Fibroblast of skin of back (primary cell): ENCODE measurements at places on chromosomes 13 and 19.

- no peak for DNase-seq
These were observed 167.4 kb downstream of the SLITRK6 start for GRCh38 chr13:85631801-85632200.

GRCh38 chr13:35157143-35157755 is 215.2 kb downstream of the NBEA start:
- DNase-seq: peak; percentile 58

- DNase-seq: peak; percentile 41
These were observed 15.8 kb downstream of the TECR start for GRCh38 chr19:14544977-14545715.

DNA sequence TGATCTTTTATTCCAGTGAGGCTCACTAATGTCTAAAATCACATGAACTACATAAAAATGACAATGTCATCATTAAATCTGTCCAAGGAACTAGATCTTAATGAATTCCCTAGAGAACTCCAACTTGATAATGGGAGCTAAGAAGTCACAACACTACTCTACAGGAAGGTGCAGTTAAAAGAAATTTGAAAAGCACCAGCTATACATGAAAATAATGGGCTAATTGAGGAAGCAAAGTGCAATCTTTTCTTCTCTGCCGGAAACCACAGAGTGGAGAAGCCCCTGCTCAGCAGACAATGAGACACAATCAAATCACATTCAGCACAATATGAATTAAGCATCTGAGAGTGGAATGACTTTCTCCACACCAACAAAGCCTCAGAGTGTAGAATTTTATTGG is 261.7 kb downstream of the LHFPL6 start:
- no peak for DNase-seq

DNA sequence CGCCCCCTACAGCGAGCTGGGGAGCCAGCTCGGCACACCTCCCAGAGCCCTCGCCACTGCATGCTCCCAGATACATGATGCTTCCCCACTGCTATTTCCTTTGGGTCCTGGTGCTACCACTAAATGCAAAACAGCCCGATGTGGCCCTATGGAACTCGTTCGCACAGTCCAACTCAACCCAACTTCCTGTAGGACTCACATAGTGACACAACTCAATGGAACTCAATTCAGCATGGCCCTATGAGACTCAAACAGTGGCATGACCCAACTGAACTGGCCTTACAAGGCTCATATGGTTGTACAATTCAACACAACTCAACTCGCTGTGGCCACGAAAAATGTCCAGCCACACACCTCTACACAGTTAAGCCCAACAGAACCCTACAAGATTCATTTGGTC is 3.5 kb downstream of the KCNA7 start:
- DNase-seq: no peak

GRCh38 chr19:32129141-32129540 is 216.3 kb upstream of the ZNF507 start:
- peak; percentile 19 for DNase-seq

DNA sequence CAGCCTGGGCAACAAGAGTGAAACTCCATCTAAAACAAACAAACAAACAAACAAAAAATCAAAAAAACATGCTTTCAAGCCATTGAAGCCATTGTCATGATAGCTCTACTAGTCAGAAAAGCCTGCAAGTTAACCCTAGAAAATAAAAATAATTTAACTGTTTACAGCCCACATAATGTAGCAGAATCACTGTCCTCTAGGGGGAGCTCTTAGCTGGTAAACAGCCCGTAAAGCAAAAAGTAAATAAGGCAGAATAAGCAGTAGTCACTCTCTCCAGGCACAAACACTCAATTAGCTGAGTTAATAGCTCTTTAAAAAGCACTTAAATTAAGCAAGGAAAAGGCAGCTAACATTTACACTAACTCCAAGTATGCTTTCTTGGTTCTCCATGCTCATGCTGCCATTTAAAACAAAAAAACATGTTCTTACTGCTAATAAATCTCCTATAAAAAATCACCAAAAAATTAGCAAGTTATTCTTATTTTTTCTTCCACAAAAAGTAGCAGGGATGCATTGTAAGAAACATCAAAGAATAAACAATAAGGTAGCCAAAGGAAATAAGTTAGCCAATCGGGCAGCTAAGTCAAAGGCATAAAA is 11.3 kb downstream of the LILRB4 start:
- no peak for DNase-seq

- DNase-seq: no peak
These were observed 60.6 kb downstream of the CDADC1 start for GRCh38 chr13:49308097-49308875.

- no peak for DNase-seq
These were observed 25.4 kb upstream of the NANOS2 start for GRCh38 chr19:45939792-45940514.

GRCh38 chr13:91145571-91146205 is 201.8 kb upstream of the MIR17HG start:
- DNase-seq: no peak

DNA sequence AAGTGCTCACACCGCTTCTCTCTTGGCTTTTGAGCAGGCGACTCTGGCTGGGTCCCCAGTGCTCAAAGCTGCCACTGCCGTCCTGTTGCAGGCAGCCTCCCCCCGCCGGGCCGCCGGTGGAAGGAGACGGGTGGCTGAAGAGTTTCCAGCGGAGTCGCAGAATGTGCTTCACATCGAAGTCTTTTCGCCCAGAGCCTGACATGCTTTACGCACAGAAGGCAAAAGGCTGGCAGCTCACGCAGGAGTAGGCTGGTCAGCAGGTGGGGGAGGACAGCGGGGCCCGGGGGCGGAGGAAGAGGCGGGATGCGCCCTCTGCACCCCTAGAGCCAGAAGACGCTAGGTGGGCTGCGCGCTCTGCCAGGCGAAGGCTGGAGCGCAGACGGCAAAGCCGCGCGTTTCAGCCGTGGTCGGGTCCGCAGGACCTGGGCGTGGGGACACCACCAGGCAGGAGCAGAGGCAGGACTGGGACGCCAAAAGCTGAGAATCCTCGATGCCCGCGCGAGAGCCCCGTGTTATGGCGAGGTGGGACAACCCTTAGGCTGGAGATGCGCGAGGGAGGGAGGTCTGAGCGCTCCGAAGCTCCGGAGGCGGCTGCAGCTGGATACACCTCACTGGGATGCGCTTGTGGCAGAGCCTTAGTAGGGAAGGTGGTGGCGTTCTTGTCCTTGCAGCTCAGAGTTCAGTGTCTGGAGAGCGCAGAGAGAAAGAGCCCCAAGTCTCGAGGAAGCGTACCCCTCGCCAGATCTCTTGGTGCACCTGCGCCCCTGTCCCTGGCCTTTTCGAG is at the start of gene ATXN8OS:
Gene ATXN8OS (plus strand): TSS at position 329 of the 784 bp plus-strand sequence.
- DNase-seq: no peak
